ENCODE measurements at places on chromosomes 12 and 14.

DNA sequence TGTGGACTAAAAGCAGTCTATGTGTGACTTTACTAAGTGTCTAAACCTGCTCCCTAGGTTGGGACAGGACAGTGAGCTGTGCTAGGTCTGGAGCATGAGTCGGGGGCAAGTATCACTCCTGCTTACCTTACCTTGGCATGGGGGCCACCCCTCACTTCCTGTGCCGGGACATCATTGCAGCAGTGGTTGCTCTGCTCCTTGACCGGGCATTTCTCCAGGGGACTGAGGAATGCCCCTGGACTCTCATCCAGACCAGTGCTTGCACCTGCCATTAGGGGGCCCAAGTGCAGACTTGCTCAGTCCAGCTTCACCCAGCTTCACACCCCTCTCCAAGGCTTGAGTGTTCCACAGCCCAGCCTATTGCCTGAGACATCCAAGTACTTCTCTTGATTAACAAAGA is 84.7 kb upstream of the NELL2 start:
- DNase-seq, result no peak

- DNase-seq, result no peak
Observed at GRCh38 chr14:76261371-76261811, 109.7 kb downstream of the GPATCH2L start.

- no peak for DNase-seq
Observed at GRCh38 chr14:82778601-82779000, 1244.9 kb upstream of the SEL1L start.

DNA sequence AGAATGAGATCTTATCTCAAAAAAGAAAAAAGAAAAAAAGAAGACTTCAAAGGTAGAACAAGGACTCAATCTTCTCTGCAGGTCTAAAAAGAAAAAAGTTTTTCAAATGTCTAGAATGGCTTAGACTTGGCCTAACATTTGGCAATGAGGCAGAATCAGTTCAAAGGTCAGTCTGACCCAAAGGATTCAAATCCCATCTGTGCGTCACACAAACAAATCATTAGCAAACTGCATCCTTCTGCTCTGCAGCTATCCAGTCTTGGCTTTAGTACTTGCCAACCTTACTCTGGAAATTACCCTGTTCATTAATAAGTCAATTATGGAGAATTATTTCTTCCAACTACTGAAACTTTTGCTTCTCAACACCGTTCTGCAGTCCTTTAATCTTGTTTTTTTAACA is 3.1 kb downstream of the YAF2 start:
- DNase-seq, result no peak

GRCh38 chr12:75489187-75489586 is 8.6 kb downstream of the GLIPR1 start:
- DNase-seq, result no peak

DNA sequence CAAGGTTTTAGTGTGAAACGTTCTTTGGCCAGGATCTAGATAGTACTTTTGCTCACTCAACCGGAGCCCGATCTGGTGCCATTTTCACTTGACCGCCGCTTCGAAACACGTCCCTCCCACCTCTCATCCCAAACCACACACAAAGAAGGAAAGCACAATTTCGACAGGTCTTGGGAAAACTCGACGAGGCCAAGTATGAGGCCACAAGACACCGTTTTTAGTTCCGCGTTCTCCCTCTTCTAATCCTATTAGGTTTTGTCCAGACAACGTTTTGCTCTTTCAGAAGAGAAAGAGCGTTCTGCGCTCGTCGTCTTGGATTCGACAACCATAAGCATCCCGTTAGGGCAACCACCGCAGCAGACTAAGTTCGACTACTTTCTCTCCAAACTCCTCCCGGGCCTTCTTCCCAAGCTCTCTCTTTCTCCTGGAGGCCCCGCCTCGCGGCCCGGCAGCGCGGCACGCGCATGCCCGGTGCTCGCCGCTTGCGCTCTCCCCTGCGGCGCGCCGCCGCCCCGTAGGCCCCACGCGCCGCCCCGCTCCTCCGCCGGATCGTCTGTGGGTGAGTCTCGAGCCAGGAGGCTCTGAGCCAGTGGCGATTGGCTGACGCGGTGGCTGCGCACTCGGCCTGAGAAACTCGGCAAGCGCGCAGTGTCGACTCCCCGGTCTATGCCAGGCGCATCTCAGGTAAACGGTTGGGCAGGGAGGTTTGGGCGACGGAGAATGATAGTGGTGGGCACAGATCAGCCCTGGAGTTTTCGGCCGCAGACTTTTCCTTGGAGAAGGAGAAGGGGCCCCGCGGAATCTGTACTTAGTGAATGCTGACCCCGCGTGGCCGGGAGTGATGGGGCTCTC is at the start of gene MIPOL1:
MIPOL1 (plus strand) TSS at position 517 of the 852 bp plus-strand sequence. CDS start 49,952 bp downstream, outside the sequence.
- DNase-seq, result peak; percentile 76

- no peak for DNase-seq
Observed at GRCh38 chr14:95304342-95304741, 15.4 kb downstream of the CLMN start.

GRCh38 chr12:66036317-66036716 is 94.2 kb downstream of the LLPH start:
- no peak for DNase-seq

GRCh38 chr14:85599939-85600338 is 70.0 kb downstream of the FLRT2 start:
- DNase-seq, result peak; percentile 16

GRCh38 chr12:57089271-57090245 is 644 bp downstream of the NAB2 start:
- DNase-seq, result no peak

DNA sequence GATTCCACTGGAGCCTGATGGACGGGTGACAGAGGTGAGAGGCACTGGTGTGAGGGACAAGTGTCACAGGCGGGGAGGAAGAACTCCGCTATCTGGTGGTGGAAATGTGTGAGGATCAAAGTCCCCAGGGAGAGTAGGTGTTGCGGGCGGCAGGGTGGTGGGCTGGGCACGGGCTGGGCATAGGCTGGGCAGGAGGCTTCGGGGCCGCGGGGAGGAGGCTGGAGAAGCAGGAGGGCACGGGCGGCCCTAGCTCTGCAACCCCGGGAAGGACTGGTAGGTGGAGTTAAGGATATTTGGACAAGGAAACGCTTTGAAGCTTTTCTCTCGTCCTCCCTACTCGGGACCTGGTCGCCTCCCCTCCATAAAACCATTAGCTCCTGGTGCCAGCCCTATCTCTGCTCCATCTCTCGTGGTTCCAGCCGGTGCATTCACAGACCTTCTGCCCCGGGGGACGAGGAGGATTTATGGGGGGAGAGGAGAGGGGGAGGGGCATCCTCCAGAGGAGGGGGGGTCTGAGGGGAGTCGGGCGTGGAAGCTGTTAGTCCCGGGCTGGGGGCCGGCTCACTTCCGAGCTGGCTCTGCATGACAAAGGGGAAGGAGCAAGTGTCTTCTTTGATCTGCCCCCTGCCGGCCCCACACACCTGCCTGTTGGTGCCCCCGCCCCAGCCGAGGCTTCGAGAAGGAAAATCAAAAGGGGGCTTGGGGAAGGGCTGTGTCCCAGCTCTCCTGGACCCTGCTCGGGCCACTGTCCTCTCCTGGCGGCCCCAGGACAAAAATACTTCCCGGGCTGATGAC is 504 bp downstream of the WNT5B start:
- no peak for DNase-seq

DNA sequence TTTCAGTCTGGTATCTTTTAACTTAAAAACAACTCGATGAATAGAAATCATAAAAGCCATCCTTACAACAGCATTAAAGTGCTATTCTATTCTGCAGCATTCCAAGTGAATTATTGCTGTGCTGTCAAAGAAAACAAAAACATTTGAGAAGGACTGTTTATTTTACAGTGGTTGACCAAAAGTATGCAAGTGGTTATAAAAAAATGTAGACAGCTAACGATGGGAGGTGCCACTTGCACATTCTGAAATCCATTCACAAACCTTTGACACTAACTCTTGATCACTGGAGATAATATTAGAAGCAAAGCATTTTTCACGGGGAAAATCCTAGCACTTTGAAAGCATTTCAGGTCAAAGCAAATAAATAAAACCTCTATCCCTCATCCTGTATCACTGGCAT is 55.6 kb downstream of the HMGA2 start:
- no peak for DNase-seq

GRCh38 chr14:104624939-104625338 is 20.4 kb upstream of the TMEM179 start:
- no peak for DNase-seq

GRCh38 chr14:54974788-54975414 is 52.0 kb downstream of the WDHD1 start:
- no peak for DNase-seq

DNA sequence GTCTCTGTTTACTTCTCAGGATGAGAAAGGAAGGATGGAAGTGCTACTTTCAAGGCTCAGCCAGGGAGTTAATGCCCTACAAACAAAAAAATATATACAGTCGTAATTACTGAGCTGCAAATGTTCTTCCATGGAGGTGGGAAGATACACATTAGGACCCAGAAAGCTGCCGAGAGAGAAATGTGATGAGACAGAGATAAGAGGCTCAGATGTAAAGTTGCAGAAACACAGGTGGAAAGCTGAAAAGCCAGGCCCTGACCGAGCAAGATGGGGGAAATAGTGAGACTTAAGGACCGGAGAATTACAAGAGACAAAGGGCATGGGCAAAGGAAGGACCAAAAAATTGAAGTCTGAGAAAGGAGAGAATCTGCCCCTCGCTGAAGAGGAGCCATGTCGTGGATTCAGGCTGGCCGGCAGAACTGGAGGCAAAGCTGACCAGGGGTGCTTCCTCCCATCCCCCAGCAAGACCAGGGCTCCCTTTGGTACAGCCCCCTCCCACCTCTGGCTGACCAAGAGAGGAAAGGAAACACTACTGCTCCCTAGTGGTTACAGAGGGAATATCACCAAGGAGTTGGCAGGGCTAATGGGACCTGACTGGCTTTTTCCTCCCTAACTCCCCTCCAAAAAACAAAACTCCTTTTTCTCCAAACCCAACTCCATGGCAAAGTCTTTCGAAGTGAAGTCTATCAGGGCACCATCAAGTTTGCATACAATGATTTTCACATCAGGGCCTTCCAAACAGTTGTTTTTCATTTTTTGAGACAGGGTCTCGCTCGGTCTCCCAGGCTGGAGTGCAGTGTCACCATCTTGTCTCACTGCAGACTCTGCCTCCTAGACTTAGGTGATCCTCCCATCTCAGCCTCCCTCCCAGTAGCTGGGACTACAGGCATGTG is 12.1 kb downstream of the ZFHX2 start:
- DNase-seq, result peak; percentile 20

DNA sequence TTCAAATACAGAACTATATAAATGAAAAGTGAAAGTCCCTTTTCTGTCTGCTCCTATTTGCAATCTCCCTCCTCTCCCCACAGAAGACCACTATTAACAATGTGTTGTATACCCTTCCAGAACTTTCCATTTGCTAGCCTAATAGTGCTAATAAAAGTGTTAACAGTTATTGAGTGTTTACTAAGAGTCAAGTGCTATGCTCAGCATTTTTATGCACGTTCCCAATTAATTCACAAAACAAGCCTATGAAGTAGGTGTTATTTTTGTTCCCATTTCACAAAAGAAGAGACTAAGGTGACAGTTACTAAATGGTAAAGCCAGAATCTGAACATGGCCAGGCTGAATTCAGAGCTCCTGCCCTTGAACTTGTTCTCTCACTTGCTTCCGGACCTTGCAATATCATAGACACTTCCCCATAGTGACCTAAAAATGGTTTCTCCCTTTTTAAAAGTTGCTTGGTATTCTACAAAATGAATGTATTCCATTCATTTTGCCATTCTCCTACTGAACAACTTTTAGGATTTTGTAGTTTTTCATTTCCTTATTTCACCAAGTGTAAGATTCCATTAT is 1.6 kb upstream of the PRKAB1 start:
- DNase-seq, result no peak

- no peak for DNase-seq
Observed at GRCh38 chr12:66132408-66132807, 1.9 kb upstream of the LLPH start.

- peak; percentile 62 for DNase-seq
Observed at GRCh38 chr12:103548622-103549601, 38.2 kb upstream of the STAB2 start.

DNA sequence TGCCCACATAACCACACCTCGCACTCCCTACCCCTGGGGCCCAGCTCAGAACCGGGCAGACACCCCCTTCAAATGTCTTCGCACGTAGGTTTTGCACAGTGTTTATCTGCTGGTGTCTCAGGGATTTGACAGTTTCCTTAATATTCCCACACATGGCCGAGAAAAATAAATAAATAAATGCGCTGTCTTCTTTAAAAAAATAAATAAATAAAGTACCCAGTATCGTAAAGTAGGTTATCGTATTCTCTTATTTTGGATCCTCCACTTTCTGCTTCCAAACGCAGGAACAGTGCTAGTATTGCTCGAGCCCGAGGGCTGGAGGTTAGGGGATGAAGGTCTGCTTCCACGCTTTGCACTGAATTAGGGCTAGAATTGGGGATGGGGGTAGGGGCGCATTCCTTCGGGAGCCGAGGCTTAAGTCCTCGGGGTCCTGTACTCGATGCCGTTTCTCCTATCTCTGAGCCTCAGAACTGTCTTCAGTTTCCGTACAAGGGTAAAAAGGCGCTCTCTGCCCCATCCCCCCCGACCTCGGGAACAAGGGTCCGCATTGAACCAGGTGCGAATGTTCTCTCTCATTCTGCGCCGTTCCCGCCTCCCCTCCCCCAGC is 710 bp upstream of the FOS start:
- DNase-seq, result no peak

DNA sequence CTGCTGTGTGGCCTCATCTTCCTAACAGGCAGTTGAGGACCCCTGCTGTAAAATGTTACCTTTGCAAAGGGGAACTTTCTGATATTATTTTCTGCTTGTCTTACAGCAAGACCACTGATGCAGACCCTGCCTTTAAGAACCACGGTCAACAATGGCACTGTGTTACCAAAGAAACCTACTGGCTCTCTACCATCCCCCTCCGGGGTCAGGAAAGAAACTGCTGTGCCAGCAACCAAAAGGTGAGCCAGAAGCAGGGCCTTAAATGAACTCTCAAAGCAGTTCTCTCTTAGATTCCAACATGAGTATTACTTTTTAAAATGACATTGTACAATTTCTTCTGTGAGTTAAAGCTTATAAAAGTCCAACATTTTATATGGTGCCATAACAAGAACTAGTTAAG is 72.2 kb downstream of the EML1 start:
- no peak for DNase-seq

GRCh38 chr14:68677901-68678300 is 115.0 kb downstream of the ZFP36L1 start:
- DNase-seq, result no peak

Measured in DMS153 (cell line).